ENCODE measurements at places on chromosomes 16 and 17. TPM values are rescaled to one million over a fixed set of nuclear protein-coding genes. Genes with fewer than 3 reads are reported as not detected.

The TMEM106A gene
- 12.4 TPM for total RNA-seq

The THOC6 gene
- total RNA-seq, result 57.9 TPM

The CD300LB gene
- total RNA-seq, result not detected

The MYH3 gene
- total RNA-seq, result 2.3 TPM

The HSF5 gene
- total RNA-seq, result 0.18 TPM

The FCSK gene
- total RNA-seq, result 18.8 TPM

Data from activated CD8-positive, alpha-beta T cell treated with anti-CD3 and anti-CD28 coated beads, Interleukin-2, amount 10 ng/mL, durations not matched to agents 7 days and 5 days (primary cell).